Activated CD4-positive, alpha-beta T cell treated with anti-CD3 and anti-CD28 coated beads, Interleukin-2, Interleukin-4, amounts not matched to agents 100 ng/mL and 50 ng/mL, durations not matched to agents 16 hours and 8 hours (primary cell): ENCODE measurements at places on chromosomes 5 and 9.

DNA sequence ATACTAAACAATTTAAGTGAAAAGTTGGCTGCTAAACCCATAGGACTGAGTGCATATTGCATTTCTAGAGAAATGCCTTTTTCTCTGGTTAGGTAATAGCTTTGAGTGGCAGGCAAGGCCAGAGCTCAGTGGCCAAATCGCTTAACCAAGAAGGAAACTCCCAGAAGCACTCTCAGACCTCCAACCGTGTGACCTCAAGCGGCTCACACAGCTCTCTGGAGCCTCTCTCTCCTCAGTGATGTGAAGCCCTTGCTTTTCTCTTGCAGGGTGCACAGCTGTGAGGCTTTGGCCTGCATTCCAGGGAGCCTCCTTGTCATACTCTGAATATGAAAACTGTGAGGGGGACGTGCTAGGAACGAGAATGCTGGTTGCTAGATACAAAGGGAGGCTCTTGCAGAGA is 106.7 kb downstream of the INSYN2B start:
- DNase-seq, result no peak

DNA sequence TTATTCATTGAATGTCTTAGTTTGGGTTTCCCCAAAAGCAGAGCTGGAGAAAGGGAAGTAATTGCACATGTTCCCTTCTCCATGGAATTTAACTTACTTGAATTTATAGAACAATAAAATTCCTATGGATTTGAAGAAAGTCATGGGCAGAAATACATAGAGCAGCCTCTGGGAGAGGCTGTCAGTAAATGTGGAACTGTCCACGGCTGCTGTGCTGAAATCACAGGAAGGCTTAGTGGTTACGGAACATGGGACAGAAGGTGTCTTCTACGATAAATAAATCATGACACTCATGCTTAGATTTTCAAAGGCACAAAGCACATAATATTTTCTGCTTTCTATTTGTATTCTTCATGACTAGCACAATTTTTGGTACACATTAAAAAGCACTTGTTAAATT is 440.6 kb upstream of the IZUMO3 start:
- no peak for DNase-seq

DNA sequence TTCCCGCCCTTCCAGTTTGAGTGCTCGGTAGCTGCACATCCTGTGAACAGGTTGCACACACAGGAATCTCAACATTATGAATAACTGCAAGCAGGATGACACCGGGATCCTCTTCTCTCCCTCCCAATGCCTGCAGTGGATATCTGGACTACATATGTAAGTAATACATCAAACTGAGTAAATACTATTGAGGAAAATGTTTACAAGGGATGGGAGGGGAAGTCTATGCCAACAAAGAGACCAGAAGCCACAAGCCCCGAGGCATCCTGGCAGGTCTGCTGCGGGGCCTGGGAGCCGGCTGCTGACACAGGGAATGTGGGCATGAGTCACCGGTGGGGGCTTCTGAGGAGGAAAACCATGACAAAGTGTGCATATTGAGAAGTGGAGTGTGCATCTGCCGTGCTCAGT is 8.6 kb upstream of the ANKRD33B start:
- no peak for DNase-seq

DNA sequence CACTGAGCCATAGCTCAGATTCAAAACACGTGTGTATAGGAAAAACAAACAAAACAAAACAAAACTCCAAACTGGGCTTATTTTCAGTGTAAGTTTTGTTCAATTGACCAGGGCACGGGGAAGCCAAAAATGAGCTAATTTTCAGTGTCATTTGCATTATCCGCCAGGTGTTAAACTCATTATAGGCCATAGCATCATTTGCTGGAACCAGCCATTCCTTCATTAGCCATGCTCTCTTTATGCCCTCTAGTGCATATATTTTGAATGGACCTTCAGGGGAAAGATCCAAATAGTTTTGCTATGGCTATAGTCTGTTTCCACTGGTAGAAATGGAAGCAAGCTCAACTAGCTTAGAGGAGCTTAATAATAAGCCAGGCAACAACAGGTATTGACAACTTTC is 1205.2 kb upstream of the DMAC1 start:
- no peak for DNase-seq

DNA sequence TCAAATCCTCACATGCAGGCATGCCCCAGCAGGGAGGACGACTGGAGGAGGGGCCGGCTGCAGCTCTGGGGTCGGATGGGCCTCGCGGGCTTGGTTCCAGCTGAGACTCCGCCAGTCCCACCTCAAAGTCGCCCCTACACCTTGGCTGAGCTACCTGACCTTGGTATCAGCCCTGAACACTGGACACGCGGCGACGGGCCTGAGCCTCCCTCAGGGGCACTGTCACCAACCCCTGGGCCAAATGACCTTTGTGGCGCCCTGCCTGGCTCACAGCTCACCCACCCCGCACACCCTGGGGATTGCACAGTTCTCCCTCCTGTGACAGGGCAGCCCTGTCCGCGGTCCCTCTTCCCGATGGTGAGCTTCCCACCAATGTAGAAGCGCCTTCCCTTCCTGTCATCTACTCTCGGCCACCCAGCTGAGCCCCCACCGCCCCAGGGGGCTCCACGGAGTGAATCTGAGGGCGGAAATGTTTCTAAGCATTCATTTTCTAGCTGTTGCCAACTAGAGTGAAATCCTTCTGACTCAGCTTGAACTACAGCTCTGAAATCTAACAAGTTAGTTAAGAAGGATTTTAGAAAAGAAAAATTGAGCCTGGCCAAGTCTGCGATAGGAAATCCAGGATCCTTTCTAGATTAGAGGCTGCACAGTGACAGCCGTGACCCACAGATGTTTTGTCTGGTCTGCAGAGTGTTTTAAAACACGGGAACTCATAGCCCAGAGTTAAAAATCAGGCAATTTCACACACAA is 138.9 kb upstream of the PHYKPL start:
- DNase-seq, result no peak

DNA sequence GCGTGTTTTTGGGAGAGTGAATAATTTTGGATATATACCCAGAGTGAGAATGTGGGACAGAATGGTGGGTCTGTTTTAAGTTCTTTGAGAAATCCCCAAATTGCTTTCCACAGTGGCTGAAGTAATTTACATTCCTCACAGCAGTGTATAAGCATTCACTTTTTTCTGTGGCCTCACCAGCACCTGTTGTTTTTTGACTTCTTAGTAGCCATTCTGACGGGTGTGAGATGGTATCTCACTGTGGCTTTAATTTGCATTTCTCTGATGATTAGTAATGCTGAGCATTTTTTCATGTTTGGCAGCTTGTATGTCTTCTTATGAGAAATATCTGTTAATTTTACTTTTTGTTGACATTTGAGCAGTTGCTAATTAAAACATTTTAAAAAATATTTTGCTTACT is 9.4 kb upstream of the SPATA31D1 start:
- DNase-seq, result no peak

DNA sequence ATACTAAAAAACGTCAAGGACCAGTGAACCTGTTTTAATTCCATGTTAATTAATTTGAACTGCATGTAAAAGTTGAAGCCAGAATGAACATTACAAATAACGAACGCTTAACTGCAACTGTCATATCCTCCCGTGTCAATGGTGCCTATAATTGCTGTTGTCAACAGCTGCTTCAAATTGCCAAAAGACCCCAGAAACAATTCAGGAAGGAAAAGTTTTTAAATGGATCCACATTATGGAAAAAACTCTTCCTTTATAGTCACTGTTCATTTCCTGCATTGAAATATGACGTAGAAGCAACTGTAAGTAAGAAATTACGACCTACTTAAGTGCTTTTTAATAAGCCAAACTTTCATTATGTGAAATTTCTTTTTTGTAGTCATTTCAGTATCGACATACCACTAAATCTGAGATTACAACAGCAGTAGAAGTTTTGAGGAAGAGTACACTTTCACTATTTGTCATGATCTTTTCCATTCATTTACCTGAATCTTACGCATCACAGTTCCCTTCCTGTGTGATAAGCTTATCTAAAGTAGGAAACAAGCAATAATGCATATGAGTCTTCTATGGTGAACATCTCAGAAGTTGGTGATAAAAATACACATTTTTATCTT is 37.8 kb downstream of the MEF2C start:
- peak; percentile 68 for DNase-seq

DNA sequence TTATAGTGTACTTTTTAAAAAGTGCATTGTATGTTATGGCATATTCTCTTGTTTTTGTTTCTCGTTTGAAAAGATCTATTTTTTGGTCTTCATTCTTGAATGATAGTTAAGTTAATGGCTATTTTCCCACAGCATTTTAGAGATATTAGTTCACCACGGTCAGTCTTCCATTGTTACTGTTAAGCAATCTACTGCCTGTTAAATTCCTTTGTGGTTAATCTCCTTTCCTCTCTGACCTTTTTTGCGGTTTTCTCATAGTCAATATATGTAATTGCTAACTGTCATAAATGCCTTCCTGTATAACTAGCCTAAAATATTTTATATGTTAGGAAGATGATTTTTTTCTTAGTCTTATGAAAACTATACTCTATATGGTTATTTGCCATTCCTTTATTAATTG is 250.8 kb upstream of the FBXL7 start:
- DNase-seq, result no peak

- DNase-seq, result no peak
Measured at GRCh38 chr9:116163293-116164055, 9.9 kb downstream of the PAPPA start.

DNA sequence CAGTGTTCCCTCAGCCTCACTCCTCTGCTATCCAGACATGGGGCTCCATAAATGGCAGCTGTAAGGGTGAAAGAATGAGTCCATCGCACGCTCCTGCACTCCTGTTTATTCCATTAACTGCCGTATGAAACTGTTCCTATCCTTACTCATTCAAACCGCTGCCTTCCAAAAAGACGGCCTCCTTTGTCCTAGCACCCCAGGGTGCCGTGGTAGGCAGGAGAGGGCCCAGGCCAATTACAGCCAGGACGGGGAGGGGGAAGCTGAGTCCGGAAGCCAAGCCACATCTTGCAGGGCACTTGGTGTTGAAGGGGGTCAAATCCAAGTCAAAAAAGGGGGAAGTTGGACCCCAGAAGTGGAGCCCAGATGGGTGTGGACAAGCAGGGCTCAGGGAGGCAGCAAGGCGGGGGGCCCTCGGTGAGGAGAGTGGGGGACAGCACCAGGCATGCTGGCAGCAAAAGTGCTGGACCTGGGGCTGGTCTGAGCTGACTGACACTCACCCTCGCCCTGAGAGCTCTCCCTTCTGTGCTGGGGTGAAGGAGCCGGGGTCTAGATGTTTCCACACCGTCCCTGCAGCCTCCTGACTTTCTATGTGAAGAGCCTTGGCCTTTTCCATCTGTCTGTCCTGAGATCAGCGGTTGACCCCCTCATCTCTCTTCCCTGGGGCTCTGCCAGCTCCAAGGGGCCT is 63.3 kb downstream of the COL23A1 start:
- DNase-seq, result no peak

- DNase-seq, result no peak
Measured at GRCh38 chr9:94528886-94529285, 26.0 kb upstream of the PCAT7 start.

- no peak for DNase-seq
Measured at GRCh38 chr9:95816716-95817115, 58.8 kb upstream of the ERCC6L2 start.

- DNase-seq, result no peak
Measured at GRCh38 chr9:88090151-88090581, 48.1 kb downstream of the SPATA31C2 start.

DNA sequence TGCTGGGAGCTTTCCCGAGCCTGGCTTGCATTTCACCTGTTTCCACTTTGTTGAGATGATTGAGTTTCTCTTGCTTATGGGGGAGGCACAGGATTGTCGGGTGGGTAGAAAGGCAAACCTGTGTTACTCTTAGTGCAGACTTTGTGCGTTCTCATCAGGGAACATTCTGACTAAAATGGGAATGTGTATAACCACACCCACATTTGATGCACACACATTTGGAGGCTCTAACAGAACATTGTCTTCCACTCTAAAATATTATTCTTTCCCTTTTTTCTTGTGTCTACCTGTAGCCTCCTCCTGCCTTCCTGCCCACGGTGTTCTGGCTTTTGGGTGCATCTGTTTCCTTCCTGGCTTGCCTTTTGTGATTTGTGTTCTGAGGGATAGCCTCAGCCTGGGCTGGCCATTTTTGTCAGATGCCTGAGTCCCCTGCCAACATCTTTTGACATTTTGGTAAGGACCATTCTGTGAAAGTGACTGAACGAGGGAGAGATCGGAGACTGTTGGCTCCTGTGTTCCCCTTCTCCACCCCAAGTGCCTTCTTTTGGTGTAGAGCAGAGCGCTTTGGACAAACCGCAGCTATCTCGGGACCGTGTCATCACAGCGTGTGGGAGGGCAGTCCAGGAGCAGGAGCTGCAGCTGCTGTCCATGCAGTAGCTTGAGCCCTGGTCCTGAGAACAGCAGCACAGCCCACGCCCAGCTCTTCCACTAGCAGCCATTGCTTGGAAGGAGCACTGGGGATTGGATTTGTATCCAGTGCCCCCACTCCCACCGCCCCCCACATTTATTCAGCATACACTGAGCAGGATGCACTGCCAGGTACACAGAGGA is 101.4 kb downstream of the ARHGAP26 start:
- DNase-seq, result no peak

DNA sequence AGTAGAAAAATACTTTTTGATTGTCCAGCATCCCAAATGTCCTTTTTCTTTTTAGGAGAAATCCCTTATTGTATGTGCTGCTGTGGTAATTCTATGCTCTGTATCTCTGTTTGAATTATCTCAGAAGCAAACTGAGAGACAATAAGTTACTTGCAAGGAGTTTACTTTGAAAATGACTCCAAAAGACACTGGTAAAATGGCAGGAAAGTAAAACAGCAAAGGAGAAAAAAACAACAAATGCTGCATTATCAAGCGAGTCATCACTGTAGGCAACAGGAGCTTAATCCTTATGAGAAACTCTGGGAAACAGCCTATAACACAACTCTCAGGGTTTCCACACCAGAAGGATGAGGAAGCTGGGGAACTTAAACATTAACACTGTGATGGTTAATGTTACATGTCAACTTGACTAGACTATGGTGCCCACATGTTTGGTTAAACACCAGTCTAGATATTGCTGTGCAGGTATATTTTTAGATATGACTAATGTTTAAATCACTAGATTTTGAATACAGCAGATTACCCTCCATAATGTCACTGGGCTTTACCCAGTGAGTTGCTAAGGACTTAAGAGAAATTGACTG is 92.6 kb upstream of the GAS1 start:
- DNase-seq, result peak; percentile 4

DNA sequence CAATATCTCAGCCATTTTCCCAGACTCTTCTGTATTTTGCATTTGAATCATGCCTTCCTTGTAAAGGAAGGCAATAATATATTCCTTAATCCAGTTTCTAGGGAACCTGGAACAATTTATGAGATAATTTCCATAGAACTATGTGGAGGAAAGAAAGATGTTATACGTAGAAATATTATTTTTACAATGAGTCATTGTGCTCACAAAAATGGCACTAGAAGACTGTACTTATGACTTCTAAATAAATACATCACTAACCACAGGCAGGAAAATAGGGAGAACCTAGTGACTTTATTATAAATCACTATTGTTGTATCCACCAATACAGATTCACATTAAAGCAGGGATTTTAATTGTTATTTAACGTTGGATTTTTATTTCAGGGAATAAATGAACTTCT is 87.6 kb downstream of the FBXO38 start:
- DNase-seq, result no peak

DNA sequence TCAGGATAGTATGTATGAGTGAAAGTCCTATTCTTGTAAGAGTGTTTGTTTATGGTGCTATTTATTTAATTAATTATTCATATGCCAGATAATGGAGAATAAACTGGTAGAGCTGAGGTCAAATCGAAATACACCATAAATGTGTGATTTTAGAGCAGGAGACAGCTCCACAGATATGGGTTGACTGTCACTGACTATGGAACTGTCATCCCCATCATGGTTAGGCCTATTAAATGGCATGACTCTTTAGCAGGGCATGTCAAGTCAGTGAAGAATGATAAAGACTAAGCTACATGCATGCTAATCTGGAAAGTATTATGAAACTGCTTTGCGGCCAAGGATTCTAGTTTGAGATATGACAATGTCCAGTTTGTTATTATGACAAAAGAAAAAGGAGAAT is 658.6 kb downstream of the ISL1 start:
- DNase-seq, result no peak
